Peyer's patch (tissue), 4 donors: ENCODE measurements at places on chromosomes 7 and 10.

DNA sequence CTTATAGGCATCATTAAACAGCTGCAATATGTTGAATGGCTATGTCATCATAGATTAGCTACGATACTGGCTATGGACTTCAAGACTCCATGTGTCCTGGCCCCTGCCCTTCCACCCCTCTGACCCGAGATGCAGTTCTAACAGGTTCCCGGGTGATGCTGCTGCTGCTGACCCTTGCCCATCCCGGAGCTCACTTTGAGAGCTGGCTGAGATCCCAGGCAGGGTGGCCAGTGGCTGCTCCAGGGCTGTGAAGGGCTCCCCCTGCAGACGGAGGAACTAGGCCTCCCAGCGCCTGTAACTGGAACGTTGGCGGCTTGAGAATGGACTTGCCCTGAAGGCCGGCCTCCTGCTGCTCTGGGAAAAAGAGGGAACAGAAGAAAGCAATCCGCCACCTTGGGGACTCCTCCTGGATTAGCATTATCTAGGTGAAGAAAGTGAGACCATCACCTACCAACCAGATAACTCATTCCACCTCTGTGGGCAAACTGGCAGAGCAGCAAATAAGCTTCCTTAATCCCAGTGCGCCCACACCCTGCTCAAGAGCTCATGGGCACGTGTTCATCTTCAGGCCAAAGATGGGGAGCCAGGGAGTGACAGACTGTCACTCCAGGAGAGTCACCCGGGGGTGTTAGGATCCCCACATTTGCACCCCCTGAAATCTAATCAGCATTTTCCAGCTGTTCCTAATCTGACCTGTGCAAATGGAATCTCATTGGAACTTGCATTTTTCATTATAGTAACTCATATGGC lies 56.8 kb downstream of the PARP12 start:
- DNase-seq, result no peak

DNA sequence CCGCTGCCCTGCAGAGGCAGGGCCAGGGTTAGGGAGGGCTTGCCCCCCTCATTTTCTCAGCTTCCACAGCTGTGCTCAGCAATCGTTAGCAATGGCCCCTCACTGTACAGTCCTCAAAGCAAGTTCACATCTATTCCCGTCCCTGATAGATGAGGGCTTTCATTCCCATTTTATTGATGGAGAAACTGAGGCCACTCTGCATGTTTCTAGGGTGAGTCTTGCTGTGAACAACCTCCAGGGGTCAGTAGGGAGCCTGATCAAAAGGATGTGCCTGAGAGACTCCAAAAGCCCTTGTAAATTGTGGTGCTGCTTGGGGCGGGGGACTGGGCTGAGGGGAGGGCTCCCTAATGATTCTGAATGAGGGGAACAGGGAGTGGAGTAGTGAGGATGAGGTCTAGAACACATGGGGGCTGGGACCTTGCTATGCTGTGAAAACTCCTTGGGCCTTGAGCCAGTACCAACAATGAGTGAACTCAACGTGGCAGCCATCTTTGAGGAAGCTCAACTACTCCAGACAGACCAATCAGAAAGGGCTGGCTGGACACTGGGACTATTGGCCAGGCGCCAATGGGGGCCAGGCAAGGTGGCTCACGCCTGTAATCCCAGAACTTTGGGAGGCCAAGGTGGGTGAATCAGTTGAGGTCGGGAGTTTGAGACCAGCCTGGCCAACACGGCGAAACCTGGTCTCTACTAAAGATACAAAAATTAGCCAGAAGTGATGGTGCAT lies 6.7 kb upstream of the GRIFIN start:
- DNase-seq, result no peak

- DNase-seq, result no peak
Measured at GRCh38 chr7:24715661-24716479, 41.4 kb downstream of the GSDME start.

- no peak for DNase-seq
Measured at GRCh38 chr10:126433351-126433750, 45.1 kb upstream of the ADAM12 start.

DNA sequence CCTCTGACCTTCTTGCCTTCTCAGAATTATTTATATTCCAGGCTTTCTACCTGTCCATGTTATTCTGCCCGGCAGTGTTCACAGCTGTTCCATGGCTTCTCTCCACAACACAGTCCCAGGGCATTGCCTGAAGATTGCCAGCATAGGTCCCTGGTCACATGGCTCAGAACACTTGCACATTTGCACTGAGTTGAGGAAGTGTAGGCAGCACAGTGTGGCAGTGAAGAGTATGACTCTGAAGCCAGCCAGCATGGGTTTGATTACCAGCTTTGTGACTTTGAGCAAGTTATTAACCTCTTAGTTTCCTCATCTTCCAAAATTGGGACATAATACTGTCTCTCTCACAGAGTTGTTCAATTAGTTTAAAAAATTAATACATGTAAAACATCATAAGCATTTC lies 73.2 kb upstream of the NEUROD6 start:
- no peak for DNase-seq

- DNase-seq, result no peak
Measured at GRCh38 chr7:105304040-105304895, 84.5 kb downstream of the SRPK2 start.

GRCh38 chr7:25894902-25895791 lies 256.9 kb upstream of the NFE2L3 start:
- DNase-seq, result peak; percentile 90

GRCh38 chr7:33108554-33109004 lies 625 bp downstream of the RP9 start:
- DNase-seq, result no peak

- no peak for DNase-seq
Measured at GRCh38 chr7:37683246-37684120, at the start of gene GPR141. GPR141 (plus strand) TSS chr7:37683766; CDS start chr7:37740394, 56,628 bp downstream.

DNA sequence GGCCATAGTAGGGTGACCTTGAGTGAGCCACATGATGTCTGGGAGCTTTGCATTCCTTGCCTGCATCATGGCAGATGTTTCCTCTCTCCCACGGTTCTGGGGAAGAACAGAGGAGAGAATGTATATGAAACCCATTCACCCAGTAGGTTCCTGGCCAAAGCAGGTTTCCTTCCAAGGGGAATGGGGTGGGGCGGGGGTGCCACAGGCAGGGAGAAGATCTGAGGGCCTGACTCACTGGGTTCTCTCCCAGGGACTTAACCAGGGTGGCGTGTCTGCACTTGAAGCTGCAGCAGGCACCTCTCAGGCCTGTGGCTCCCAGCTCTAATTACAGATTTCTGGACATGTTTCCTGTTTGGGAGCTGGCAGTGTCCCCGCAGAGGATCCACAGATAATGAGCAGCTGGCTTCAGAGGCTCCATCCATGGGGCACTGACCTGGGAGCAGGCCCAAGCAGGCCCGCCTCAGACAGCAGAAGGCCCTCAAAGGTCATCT lies 50.2 kb upstream of the ZMIZ1 start:
- DNase-seq, result no peak
